ENCODE measurements at places on chromosomes 3 and 15.

GRCh38 chr3:66567077-66567476 lies 66.3 kb upstream of the LRIG1 start:
- no peak for DNase-seq

DNA sequence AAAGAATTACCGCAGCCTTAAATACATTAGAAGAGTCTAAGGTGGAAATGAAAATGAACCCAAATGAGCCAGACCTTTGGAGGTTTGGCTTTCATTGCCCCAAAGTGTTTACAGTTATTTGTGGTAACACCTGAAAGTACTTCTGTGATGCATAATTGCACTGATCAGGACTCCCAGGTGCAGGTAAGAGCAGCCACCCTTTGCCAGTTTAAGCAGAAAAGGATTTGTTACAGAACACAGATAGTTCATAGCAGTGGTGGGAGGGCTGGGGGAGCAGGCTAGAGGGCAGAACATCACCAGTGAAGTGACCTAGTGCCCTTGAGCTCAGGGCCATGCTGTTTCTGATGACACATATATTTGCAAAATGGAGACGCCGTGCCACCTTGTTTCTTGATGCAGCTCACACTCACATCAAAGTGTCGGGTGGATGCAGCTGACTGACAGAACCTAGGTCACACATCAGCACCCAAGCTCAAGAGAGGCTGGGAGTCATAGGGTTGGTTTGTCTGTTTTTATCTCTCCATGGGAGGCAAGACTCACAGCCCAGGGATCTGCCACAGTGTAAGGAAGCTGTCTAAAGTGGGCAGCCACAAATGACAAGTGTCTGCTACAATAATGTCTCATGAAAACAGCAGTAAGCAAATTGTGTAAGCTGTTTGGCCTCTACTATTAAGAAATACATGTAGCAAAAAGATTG lies 49.1 kb downstream of the NEK11 start:
- no peak for DNase-seq

DNA sequence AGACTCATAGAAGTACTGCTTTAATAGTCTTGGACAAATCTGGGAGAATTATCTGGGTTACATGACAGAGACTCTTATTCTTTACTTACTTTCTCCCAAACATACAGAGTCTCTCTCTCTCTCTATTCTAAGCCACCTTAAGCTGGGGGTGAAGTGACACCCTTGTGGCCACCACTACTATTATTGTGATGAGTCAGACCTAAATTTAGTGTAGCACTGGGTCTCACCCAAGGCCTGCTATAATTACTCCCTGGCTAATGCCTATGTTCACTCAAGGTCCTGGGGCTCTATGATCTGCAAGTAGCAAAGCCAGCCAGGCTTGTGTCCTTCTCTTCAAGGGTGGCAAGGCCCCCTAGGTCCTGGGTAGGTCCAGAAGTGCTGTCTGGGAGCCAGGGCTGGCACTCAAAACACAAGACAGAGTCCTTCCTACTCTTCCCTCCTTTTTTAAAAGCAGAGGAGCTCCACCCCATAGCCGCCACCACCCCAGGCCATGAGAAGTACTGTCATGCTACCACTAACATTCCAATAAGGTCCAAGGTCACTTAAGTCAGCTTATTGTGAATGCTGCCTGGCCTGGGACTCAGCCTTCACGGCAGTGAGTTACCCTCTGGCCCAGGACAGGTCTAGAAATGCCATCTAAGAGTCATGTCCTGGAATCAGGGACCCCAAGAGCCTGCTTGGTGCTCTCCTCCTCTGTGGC lies 183.6 kb downstream of the POLQ start:
- DNase-seq: no peak

DNA sequence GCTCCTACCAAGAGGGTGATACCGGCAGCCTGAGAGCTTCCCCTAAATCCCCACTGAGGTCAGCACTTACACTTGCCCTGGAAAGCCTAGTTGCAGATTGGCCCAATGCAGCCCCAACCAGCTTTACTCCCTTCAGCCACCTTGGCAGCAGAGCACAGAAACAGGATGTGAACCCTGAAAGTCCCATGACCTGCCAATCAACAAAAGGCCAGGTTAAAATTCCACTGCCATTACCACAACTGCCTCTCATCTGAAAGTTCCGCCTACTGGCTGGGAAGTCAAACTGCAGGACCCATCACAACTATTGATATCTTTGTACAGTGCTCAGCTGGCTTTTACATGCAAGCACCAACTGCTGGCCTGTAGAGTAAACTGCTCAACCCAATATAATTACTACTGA lies 156.2 kb downstream of the ZMAT3 start:
- DNase-seq: no peak

DNA sequence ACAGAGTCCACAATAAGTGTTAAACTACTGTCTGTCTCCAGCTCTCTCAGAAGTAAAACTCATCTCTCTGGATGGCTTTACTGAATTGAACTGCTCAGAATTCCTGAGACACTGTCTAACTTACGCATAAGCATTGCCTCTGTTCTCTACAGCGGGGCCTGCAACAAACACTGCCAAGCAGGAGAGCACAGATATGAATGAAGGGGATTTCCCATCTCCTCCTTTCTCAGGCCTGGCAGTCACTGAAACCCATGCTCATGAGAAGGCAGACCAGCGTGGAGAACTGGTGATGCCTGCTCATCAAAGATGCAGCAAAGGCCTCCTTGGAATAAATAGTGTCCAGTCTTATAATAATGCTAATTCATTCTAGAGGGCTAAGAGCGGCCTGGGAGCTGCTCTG lies 10.3 kb downstream of the RASGRP1 start:
- no peak for DNase-seq

DNA sequence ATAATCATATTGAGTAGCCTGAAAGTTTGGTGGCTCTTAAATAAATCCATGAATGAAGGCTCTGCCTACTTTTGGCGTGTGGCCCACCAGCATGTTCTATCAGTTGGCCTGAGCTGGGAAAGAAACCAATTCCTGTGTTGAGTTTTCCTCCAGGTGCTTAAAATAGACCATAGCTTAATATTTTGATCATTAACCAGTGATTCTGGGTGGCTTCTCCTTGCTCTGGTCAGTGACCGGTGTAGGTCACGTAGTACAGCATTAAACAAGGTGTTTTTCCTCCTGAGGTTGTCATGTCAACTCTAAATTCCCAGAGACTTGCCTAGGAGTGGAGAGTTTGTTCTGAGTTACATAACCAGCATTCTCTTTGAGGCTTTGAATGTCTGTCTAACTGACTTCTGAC lies 1.3 kb downstream of the HHLA2 start:
- DNase-seq: no peak

DNA sequence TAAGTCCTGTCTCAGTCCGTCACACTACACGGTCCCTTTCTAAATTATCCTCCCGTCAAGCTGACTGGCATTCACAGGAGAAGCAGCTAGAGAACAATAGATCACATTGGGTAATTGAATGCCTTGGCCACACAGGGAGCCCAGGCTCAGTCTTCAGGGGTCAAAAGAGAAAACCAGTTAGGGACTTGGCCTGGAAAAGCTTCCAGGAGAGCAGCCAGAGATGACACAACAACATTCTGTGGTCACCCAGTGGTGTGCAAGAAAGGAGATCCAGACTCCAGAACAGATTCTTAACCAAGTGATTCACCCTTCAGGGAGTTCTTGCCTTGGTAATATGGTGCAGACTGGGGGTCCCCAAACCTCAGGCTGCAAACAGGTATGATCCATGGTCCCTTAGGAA lies 15.9 kb downstream of the ARHGAP31 start:
- DNase-seq: no peak

GRCh38 chr15:84033793-84034553 lies 201.6 kb upstream of the GOLGA6L4 start:
- DNase-seq: no peak

DNA sequence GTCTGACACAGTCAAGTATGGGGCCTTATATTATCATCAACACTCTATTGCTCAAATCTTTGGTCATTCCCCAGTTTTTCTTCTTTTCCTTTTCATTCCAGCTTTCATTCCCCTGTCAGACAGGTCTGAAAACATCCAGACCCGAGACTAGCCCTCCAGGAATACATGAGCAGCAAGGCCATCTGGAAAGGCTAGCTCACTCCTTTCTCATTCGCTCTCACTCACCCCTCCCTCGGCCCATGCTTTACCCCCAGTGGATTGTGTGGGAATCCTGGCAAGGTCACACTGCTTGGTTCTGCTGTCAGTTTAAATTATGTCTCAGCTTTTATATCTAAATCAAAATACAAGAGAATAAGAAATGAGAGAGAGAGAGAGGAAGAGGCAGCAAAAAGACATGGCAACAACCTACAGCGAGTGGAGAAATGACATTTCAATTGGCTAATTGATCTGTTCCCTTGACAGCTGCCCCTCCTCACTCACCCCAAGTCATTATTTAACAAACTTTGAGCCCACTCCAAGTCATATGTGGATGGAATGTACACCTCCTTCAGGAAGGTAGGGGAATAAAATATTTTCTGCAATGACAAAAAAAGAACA lies 962.2 kb downstream of the TUSC7 start:
- no peak for DNase-seq

GRCh38 chr3:99498550-99499234 lies 139.7 kb upstream of the COL8A1 start:
- DNase-seq: no peak

GRCh38 chr3:102712896-102713295 lies 278.1 kb downstream of the ZPLD1 start:
- DNase-seq: no peak

DNA sequence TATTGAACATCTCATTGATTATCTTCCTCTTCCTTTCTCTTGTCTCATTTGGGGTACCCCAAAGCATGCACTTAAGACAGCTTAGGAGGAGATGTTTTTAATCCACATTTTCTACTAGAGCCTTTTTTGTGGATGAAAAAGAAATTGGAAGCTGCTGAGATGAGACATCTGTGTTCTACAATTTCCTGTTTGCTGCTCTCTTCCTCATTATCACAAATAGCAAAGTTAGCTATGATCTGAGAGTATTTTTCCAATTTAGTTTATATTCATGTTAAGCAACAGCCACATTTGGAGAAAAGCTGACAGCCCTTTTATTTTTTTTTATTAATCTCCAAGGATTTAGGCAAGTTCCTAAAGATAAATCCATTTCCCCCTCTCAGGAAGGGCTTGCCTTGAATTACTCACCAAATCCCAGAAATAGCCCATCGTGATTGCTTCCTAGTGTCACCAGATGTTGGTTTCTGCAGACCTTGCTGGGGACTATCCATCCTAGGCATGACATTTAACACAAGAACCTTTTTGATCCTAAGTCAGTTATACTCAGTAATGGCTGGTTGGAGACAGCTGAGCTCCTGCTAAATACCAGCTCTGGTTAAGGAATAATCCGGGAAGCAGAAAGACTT lies 70.8 kb upstream of the FILIP1L start:
- DNase-seq: no peak

- DNase-seq: no peak
These were observed 94.6 kb downstream of the EEFSEC start for GRCh38 chr3:128247666-128248409.

DNA sequence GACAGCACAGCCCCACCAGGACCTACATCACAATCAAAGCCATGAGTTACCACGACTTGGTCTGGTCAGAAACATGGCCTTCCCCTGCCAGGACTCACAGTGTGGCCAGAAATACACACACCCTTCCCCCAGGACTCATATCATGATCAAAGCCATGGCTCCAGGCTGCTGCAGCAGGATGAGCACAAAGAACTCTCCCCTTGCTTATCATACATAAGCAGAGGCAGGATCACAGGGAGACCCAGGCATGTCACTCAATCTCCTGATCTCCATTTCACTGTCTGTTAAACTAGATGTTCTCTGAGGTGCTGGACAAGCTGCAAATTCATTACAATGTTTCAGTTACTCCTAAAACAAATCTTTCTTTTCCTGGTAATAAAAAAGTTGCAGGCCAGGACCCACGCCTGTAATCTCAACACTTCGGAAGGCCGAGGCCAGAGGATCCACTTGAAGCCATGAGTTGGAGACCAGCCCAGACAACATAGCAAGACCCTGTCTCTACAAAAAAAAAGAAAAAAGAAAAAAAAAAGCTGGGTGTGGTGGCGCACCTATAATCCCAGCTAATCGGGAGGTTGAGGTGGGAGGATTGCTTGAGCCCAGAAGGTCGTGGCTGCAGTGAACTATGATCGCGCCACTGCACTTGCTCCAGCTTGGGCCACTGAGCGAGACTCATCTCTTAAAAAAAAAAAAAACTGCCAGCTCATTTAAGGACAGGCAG lies 1.2 kb downstream of the PFKFB4 start:
- no peak for DNase-seq

- DNase-seq: no peak
These were observed 191.7 kb upstream of the TPM1 start for GRCh38 chr15:62850791-62851291.

DNA sequence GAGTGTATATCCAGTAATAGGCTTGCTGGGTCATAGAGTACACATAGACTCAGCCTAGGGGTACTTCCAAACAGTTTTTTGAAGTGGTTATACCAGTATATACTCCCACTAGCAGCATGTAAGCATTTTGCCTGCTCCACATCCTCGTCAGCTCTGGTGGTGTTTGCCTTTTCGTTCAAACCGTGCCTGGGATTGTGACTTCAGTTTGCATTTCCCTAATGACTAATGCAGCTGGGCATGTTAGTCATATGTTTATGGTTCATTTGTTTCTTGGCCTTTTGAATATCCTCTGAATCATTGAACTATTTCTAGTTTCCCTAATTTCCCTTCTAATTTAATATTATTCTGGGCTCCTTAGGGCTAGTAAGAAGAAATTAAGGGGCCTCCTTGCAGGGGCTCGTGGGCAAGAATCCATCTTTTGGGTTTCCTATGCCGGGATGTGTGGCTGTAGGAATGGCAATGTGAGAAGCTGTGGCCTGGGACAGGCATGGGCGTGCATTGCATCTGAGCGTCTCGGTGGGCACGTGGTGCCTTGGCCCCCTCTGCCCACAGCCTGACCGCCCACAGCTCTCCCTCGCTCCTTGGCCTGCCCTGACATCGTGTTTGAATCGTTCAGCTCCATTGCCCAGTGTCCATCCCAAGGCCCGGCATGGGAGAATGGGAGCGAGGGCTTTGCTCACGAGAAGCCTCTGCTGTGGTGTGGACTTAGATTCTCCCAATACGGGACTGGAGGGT lies 26.4 kb downstream of the FAH start:
- DNase-seq: no peak

DNA sequence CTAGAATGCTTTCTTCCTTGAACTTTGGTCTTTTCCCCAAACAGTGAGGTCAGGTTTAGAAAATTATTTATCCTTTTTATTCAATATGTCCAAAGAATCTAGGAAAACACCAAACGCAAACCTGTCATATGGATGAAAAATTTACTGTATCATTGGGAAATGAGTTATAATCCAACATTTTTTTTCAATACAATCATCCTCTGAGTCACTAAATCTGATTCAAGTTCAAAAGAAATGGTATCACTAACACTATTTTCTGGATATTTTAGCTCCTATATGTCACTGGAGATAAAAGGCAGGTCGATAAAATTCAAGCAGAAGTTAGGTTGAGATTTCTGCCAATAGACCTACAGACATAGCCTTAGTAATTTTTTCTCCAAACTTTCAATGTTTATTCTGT lies 591.6 kb upstream of the AGTR1 start:
- no peak for DNase-seq

DNA sequence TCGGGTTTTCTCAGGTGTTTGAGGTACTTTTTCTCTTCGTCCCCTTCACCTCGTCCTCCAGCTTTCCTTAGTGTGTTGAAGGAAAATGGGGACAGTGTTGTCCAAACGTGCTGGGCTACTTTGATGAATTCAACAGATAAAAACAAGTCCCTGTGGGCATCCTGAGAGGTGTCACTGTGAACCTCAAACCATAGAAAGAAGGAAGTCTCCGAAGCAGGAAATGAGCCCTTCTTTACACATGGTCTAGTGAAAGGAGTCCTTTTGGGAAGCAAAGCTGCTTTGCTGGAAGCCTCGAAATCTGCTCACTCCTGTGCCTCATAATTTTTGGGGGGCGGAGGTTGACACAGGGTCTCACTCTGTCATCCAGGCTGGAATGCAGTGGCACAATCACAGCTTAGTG lies 10.6 kb downstream of the IL17RB start:
- no peak for DNase-seq

GRCh38 chr15:66051833-66052232 lies 182.5 kb downstream of the RAB11A start:
- DNase-seq: no peak
